ENCODE measurements at places on chromosomes 5 and 9.

DNA sequence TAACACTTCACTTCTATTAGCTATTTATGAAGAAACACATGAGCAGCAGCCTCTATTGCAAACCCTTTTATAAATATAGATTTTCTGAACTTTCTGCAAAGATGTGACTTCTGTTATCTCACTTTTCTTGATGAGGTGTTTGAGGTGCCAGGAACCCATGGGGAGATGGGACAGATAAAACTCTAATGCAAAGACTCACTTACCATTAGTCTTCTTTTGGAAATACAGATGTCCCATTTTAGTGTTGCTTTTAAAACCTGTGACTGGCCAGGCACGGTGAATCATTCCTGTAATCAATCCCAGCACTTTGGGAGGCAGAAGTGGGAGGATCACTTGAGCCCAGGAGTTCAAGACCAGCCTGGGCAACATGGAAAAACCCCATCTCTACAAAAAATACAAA lies 171.3 kb upstream of the GAS1 start:
- no peak for DNase-seq

DNA sequence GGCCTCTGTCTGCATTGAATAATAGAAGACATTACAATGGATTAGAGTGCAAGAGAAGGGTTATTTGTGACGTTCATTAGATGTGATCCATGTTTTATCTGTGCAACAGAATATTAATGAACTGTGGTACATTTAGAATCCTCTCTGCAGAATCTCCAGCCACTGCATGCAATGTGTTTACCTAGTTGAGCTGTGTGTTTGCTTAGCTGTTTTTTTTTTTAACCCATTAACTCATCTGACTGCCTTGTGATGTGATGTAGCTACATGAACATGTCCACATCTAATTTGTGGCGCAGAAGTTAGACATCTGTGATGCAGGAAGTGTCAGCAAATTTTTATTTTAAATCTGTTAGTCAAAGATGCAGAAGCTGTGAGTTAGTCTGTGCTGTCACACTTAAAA lies 236.9 kb downstream of the CD180 start:
- no peak for DNase-seq

GRCh38 chr5:122730456-122730855 lies 44.4 kb upstream of the SNX2 start:
- no peak for DNase-seq

DNA sequence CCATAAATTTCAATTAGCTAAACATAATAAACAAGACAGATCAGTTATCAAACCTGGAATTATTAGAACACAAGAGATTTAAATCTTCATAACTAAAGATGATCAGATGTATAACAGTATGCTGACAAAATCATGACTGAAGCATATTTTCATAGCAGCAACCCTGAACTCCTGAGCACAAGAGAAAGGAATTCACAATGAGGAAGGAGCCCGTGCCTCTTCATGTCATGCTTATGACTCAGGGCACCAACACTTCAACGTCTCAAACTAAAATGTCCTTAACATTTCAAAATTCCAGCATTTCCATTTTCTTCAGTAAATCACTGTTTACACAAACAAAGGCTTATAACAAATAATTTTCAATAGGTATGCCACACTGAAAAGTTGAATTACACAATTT lies 6.7 kb downstream of the AP3B1 start:
- DNase-seq: no peak

- DNase-seq: no peak
Measured at GRCh38 chr9:86281593-86282076, 703 bp downstream of the ISCA1 start.

- no peak for DNase-seq
Measured at GRCh38 chr5:146962801-146963355, 84.3 kb upstream of the PPP2R2B start.

DNA sequence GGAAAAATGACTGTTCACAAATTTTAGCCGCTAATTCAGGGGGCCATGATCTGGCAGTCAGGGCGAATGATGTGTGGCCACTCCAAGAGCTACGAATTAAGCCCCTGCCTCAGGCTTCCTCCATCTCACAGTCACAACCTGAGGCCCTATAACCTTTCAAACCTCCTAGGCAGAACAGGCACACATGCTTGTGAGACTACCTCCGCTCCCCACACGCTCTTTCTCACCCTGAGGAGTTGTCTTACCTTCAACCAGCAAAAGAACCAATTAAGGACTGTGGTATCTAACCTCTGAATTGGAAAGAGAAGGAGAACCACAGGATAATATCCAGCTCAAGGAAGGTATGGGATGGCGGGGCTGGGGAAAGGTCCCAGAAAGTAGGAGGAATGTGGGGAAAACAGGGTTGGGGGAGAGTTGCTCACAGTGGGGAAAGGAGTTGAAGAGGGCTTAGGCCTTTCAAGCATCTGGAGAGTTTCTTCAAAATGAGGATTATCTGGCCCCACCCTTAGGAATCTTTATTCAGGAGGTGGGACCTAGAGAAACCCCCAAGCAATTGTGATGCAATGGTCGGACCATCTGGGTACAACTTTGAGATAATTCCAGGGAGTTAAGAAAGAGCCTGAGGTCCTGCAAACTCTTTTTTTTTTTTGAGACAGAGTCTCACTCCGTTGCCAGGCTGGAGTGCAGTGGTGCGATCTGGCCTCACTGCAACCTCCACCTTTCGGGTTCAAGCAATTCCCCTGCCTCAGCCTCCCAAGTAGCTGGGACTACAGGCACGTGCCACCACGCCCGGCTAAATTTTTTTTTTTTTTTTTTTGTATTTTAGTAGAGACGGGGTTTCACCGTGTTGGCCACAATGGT lies 5.5 kb downstream of the PCDH1 start:
- no peak for DNase-seq

GRCh38 chr5:168023191-168023590 lies 268.3 kb upstream of the WWC1 start:
- peak; percentile 56 for DNase-seq

- no peak for DNase-seq
Measured at GRCh38 chr5:162324328-162324727, 256.8 kb downstream of the GABRG2 start.

- no peak for DNase-seq
Measured at GRCh38 chr5:27773166-27773565, 734.8 kb upstream of the CDH9 start.

DNA sequence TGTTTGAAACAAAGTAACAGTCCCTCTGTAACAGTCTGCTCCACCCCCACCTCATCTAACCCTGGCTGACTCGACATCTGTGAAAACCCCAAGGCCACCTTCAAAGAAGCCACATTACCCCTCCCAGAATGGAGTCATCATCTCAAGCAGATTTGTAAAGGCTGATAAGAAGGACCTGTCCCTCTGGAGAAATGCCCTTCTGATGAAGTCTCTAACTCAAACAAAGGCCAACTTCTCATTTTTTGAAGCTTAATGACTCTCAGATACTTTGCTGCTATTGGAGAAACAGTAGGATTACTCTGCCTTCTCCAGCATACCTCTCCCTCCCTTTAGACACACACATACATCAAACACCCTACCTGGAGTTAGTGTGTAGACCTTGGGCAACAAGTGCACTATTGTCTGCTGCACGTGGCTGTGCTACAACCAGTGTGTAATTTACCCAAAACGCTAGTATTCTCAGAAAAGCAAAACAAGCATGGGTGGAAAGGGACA lies 5.3 kb upstream of the SUSD1 start:
- no peak for DNase-seq

DNA sequence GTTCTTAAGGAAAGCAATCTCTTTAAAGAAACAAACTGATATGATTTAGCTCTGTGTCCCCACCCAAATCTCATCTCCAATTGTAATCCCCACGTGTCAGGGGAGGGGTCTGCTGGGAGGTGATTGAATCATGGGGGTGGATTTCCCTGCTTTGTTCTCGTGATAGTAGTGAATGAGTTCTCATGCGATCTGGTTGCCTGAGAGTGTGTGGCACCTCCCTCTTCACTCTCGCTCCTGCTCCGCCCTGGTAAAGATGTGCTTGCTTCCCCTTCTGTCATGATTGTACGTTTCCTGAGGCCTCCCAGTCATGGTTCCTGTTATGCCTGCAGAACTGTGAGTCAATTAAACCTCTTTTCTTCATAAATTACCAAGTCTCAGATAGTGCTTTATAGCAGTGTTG lies 412.7 kb upstream of the SMC2 start:
- DNase-seq: no peak

DNA sequence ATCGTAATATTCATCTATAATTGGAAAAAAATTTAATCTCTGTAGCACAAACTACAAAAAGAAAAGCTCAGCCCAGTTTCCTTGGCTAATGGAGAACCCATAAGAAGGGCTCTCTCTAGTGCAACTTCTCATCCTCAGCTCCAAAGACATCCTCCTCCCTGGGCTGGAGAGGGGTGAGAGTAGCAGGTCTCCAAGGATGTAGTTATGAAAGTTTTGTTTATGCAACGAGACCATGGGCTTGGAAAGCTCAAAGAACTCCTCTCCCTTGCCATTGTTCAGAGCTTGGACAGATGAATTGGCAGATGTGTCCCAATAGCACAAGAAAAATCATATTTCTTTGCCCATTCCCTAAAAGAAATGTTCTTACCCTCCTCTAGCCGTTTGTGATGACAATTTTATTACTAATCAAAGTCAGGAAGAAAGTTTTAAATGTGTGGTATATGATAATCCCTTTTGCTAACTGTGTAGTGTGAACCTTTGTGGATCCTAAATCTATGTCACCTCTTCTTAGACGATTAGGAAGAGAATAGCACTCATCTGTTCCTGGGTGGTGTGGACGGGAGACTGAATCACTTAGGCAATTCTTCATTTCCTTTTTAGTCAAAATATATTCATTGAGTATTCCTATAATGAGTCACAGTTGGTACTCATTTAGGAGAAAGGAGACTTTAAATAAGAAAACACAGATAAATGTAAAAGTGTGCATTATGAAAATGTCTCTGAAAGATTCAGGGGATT lies 52.2 kb downstream of the GARNL3 start:
- no peak for DNase-seq

DNA sequence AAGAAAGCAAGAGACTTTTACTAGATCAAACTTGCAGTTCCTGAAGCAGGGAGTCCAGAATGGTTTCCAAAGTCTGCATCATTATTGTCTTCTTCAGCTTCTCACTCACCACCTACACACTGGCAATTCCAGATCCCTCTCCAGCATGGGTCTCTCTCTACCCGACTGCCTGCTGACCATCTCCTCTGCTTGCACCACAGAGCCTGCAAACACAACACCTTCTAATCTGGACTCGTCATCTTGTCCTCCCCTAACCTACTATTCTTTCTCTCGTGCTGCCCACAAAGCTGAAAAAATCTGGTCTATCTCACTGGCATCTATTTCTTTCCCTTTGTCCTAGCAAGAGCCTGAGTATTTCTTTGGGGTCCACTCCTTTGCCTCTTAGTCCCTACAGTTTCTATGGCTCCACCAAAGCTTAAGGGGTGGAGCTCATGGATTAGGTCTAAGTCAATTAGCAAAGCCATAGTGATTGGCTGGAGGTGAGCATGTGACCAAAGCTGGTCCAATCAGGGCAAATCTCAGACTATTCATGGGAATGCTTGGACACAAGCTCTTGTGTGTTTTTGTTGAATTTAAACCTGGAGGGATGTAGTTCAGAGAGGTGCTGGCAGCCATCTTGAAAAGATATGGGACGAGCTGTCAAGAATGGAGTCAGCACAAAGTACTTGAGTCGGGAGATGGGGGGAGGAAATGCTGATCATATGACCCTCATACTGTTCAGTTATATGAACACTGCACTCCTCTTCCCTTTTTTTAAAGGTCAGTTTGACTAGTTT lies 63.5 kb downstream of the GALNT12 start:
- no peak for DNase-seq

DNA sequence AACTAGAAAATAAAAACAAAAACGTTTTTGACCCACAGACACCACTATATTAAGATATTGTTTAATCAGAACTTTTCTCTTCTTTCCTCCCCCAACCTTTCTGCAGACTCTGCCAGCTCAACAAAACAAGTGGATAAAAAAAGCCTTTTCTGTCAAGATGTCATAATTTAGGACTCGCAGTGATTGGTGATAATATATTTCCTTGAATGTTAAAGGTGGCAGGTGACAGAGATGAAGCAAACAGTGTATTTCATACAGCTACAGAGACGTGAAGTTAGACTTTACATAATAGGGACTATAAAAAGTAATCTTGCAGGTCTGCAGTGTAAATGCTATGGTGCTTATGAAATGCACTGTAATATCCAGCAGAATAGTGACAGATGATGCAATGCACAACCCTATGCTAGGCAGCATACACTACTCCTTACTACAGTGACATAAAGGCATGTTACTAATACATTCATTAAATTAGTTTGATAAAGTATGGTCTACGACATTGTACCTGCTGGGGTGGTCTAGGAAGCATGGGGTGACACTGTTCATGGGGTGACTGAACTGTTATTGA lies 326.7 kb upstream of the GRAMD2B start:
- peak; percentile 17 for DNase-seq
